ENCODE measurements at places on chromosomes 5 and 9.

DNA sequence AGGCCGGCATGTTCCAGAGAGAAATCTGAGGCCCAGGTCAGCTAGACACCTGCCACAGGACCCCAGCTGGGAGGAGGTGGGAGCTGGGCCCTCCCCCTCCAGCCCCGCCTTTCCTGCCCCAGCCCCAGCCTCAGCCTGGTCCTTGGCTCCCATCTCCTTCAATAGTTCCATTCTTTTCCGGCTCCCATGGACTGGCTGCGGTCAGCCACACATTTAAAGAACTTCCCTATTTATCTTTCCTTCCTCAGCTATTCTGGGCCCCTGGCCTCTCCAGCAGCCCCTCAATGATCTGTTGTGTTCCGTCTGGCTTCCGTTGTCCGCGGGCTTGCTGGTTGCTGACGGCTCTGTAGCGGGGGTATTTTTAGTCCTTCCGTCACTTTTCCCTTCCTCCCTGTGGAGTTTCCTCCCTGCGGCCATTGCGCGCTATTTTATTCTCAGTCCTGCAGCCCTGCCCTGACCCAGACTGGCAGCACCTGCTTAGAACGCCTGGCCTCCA, 73.8 kb downstream of the AMBP start:
- no peak for DNase-seq

GRCh38 chr5:122639864-122640263, 135.0 kb upstream of the SNX2 start:
- DNase-seq = no peak

GRCh38 chr9:114459464-114459863, 45.8 kb downstream of the WHRN start:
- no peak for DNase-seq

GRCh38 chr5:39411061-39411460, 13.7 kb downstream of the DAB2 start:
- DNase-seq = no peak

DNA sequence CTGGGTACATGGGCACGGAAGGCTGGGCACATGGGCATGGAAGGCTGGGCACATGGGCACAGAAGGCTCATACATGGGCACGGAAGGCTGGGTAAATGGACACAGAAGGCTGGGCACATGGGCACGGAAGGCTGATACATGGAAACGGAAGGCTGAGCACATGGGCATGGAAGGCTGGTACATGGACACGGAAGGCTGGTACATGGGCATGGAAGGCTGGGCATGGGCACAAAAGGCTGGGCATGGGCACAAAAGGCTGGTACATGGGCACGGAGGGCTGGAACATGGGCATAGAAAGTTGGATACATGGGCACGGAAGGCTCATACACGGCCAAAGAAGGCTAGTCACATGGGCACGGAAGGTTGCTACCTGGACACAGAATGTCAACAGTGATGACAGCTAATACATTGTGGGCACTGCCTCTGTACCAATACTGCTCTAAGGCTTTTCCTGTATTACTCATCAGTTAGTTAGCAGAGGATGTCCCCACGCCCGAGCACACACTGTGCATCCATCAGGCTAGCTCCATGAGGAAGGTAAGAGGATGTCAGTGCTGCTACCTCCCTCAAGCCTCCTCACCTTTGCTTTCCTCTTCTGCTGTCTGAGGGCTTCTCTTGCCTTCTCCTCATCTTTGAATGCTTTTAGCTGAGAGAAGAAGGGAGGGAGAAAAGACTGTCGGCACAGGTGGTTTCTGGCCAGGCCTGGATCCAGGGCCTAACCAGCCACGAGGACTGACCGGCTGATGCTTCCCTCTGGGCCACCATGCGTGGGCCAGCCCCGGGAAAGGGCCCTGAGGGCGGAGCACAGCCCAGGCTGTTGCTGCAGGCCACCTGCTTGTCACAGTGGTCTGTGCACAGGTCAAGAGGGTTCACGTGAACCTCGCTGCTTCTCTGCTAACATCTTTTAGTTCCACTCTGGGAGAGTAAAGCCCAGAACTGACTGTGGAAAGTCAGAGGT, 14.3 kb downstream of the GPX3 start:
- DNase-seq = no peak

DNA sequence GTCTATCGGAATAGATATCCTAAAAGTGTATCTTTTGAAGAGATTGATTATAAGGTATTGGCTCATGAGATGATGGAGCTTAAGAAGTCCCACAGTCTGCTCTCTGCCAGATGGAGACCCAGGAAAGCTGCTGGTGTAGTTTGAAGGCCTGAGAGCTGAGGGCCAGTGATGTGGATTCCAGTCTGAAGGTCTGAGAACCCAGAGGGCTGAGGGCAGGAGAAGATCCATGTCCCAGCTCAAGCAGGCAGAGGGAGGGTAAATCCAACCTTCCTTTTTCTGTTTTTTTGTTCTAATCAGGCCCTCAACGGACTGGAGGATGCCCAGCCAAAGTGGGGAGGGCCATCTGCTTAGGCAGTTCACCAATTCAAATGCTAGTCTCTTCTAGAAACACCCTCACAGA, 11.0 kb upstream of the ABL1 start:
- no peak for DNase-seq

DNA sequence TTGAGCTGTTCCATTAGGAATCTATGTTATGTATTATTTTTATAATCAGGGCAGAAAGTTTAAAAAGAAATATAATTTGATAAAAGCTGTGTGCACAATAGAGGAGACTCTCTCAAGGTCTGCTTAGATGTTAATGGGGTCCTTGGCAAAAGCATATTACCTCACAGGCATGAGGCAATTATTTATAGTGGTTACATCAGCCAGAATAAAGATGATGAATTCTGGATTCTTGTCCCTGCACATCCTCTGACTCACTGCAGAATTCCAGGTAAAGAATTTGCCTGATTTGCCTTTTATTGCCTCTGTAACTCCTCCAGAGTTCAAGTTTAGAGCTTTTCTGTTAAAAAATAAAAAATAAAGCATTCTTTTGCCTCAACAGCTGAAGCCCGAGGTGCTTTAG, 253.6 kb downstream of the MAST4 start:
- no peak for DNase-seq

DNA sequence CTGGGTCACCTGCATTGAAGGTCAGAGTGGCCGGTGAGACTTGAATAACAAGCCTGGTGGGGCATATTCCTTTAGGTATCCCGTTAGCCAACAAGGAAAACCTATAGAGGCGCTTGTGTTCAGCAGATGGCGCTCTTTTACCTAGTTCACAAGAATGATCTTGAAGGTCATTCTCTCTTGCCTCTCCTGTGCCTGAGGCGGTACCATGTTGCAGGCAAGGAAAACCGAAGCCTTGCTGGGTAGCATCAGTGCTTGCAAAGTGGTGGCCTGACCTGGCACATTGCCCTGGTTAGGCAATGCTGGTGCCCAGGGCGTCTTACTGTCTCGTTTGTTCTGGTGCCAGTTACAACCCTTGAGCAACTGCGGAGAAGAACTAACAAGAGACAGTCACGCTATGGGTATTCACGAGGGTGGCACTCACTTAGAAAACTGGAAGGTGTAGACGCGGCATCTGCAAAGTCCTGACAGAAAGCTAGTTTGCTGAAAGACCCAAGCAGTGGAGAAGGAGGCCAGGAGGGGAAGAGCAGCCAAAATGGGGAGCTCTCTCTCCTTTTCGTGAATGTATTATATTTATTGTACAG, 56.7 kb downstream of the AOPEP start:
- no peak for DNase-seq

GRCh38 chr5:58452566-58453258, 7.2 kb downstream of the PLK2 start:
- no peak for DNase-seq

Measured in stimulated activated CD8-positive, alpha-beta memory T cell treated with anti-CD3 and anti-CD28 coated beads, Interleukin-15, amount 100 ng/mL, for 4 hours (primary cell).